ENCODE measurements at places on chromosomes 16 and 17. TPM values are rescaled to one million over a fixed set of nuclear protein-coding genes. Genes with fewer than 3 reads are reported as not detected.

GRCh38 chr17:32875230-32875917 is 1.6 kb downstream of the MYO1D start:
- no peak for DNase-seq

TTLL6 gene
- total RNA-seq: not detected

CDH8 gene
- not detected for total RNA-seq

GRCh38 chr16:86379505-86379846 is 130.9 kb upstream of the FOXF1 start:
- peak; percentile 31 for DNase-seq

DNA sequence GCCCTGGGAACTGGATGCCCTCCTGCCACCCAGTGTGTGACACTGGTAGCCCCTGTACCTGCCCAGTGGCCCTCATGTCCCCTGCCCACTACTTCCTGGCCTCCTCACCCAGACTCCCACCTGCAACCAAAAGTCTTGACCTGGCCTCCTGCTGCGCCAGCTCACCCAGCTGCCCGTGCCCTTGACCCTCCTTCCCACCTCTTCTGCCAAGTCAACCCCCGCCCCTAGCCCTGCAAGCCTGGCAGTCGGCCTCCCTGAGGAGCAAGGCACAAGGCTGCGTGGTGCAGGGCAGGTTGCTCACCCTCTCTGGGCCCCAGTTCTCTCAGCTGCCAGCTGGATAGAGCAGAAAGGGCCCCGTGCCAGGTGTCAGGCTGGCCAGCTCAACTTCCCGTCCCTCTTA is 12.3 kb upstream of the FAM83G start:
- DNase-seq: no peak

GRCh38 chr17:74433421-74434121 is 1.7 kb downstream of the GPRC5C start:
- DNase-seq: no peak
